Caki2 (cell line): ENCODE measurements at places on chromosomes 11 and 22. TPM values are rescaled to one million over a fixed set of nuclear protein-coding genes. Genes with fewer than 3 reads are reported as not detected.
A peak's percentile ranks its signal among the peaks of the same experiment; 100 is the strongest.

DNA sequence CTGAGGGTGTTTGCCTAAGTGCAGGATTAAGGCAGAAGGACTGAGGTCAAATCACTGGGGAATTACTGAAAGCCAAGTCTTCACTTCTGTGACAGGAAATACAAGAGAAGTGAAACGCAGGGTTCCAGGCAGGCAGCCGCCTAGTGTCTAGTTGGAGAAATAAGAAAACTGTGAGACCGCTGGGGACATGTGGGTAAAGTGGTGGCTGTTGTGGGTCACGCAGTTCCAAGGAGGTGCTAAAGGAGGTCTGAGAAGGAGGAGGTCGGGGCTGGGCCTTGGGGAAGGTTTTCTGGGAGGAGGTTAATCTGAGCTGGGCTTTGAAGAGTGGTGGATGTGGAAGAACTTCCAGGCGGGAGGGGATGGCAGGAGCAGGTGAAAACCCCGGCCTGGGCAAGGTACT is 11.2 kb downstream of the MCM5 start:
- no peak for DNase-seq

GRCh38 chr11:5364214-5364613 is 12.9 kb downstream of the OR51B6 start:
- no peak for DNase-seq

DNA sequence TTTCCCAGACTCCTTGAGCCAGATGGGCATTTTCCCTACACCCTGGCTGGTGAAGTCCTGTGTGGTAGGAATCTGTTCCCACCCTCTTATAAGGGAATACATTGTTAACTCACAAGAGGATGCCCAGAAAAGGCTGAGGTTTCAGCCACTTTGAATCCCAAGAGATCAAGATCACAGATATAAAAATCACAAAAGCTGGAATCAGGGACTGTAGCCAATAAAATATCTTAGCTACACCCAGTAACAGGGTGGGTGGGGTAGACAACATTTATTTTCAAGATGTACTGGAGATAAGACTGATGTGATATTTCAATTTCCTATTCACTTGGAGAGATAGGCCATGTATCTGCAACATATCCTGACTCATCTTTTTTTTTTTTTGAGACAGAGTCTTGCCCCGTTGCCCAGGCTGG is 50.3 kb downstream of the COPB1 start:
- DNase-seq = no peak

Gene LRRC32
- 0.46 and 1.3 TPM in 2 replicates for total RNA-seq

Gene C22orf31
- total RNA-seq = not detected in 2 replicates

Gene HBE1
- total RNA-seq = not detected in 2 replicates

DNA sequence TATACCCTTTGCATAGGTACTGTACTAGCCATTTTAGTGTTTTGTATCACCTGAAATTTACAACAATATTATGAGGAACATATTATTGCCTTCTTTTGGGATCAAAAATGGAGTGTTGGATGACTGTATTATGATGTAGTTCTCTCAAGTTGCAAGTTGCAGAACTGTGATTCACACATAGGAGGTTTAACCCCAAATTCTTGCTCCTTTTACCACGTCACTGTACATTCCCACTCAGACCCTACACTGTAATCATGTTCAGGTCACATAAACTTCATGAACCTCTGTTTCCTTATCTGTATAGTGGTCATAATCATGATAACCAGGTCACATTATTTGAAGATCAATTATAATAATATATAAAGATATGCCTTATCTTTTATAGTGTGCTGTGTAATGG is 925.1 kb upstream of the TENM4 start:
- no peak for DNase-seq

GRCh38 chr11:99687320-99687719 is 666.6 kb downstream of the CNTN5 start:
- no peak for DNase-seq

Gene SLC17A6
- not detected in 2 replicates for total RNA-seq

DNA sequence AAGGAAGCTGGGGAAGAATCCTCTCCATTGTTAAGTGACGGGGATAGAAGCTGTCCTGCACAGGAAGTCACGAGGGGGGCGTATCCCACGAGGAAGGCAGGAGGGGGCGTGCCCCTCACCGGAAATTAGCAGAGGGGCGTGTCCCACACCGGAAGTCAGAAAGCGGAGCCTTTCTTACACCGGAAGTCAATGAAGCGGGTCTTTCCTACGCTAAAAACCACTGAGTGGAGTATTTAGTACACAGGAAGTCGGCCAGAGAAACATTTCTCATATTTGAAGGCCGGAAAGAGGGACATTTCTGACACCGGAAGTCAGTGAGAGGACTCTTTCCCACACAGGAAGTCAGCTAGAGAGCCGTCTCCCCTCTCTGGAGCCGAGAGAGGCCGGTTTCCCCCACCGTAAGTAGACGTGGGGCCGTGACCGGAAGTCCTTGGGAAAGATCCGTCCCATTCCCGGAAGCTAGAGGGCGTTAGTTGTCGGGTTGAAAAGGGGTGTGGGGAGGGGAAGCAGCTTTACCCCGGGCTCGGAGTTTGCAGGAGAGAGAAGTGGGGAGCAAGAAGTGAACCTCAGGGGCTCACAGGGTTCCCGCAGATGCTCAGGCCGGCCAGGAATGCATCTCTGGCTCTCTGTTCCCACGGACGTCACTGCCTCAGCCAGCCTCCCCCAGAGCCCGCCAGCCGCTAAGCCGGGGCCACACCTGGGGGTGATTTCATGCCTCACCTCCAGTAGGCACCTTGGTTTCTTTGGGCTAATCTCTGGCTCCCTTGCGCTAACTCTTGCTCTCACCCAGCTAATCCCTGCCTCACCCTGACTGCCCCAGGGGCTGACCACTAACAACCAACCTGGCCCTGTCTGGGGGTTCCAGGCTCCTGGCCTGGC is 15.4 kb downstream of the MIAT start:
- DNase-seq = peak; percentile 98

Gene SLC37A2
- 1.9 TPM in 1 of 2 replicates, not detected in the other for total RNA-seq

- DNase-seq = no peak
Measured at GRCh38 chr22:17985606-17986005, 38.8 kb downstream of the MICAL3 start.

Gene CENPM
- total RNA-seq = 72.2 and 118 TPM in 2 replicates

GRCh38 chr11:63099555-63099954 is 44.5 kb downstream of the SLC22A24 start:
- DNase-seq = no peak

GRCh38 chr11:107836851-107837250 is 21.7 kb downstream of the SLC35F2 start:
- no peak for DNase-seq

DNA sequence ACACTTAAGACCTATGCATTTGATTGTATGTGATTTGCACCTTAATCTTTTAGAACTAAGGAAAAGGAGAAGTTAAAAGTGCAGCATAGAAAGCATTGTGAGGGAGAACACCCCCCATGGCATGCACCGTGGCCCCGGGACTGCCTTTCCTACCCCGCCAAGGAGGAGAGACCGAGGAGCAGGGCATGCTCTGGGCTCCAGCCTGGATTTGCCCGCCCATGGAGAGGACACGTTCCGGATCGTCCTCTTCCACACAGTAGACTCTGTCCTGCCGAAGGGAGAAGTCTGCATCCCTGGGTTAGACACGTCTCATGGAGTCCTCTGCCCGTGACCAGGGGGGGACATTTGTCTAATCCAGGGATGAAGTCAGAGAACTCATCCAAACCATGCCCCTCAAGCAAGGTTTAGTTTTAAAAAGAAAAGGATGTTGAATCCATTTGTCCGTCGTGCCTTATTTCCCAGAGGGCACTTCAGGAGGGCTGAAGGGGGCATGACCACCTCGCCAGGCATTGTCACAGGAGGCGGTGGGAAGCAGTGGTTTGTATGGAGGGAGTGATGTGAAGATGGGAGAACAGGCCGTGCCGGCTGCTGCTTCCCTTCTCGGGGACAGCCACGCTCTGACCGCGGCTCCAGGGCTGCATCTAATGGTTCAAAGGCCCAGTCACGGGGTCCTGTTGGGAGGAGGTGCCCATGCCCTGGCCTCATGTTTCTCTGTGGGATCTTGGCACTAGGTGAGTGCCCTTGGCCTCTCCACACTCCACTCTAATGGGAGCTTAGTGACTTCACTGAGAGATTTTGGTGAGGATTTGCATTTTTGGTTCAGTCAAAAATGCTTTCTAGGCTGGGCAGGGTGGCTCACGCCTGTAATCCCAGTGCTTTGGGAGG is 66.2 kb upstream of the GAL start:
- no peak for DNase-seq

DNA sequence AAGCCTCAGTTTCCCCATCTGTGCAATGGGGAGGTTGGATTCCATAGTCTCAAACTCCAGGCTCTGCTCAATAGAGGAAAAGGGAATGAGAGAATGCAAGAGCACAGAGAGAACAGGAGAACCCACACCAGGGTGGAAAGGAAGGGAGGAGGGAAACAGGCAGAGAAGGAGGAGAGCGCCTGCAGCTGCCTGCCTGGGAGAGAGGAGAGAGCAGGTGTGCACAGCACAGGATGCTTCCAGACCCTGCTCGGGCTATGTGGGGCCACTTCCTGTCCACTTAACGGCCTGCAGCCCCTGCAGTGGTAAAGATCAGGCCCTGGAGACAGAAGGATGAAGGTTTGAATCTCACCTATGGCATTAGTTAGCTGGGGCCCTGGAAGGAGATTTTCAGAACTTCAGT is 12.3 kb downstream of the LRRC32 start:
- no peak for DNase-seq

DNA sequence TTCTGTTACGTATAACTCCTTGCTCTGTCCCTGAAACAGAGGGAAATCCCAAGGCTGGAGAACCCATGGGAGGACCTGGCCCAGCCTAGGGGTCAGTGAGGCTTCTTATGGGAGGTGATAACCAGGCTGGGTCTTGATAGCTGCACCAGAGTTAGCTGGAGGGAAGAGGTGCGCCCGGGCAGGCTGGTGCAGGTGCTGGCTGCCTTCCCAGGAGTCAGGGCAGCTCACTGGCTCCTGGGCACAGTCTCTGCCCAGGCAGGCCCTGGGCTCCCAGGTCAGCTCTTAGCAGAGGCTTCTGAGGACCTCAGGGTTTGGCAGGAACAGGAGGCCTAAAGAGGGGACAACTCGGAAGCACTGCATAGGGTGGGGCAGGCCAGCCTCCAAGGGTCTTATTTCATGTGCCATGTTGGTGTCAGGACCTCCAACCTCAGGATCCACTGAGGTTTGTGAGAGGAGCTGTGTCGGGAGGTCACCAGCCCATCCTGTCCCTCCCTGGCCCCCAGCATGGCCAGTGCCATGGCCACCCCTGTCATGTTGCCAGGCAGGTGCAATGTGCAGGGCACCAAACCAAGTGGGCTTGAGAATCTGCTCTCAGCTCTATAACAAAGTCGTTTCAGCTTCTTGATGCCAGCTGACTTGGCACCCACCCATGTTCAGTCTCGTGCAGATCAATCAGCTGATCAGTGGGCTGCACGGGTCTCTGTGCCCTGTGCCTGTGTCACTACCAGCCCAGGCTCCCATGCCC is 20.5 kb upstream of the CELSR1 start:
- DNase-seq = no peak

Gene LIN7C
- total RNA-seq = 11.9 and 15.5 TPM in 2 replicates

Gene KLHDC7B
- not detected in 2 replicates for total RNA-seq

Gene OR52E8
- total RNA-seq = not detected in 2 replicates

- peak; percentile 46 for DNase-seq
Measured at GRCh38 chr11:63767565-63768236, 874 bp downstream of the ZFTA start.

DNA sequence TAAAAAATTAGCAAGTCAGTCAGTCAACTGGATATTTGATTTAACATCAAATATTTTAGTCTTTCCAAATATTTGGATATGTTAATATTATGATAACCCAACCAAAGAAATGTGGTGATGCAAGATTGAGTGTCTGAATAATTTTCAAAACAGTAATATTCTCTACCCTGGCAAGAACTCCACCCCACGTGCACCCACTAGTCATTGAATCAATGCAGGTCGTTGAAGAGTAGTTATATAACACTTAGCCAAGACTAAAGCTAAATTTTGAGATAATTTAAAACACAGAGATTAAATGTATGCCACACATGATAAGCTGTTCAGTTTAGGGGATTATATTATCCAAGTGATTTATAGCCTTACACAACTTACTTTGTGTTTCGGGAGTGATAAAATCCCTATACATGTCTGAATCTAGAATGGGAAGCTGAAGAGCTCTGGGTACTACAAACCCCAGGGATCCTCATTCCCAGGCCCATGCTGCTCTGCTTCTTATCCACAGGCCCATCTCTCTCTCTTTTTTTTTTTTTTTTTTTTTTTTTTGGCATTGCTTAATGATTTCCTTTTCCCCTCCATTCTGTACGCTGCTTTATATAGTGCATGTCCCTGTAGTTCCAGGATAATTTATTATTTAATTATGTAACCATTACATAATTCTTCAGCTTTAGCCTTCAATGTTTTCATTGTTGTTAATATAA is 392.9 kb downstream of the NTM start:
- DNase-seq = no peak

GRCh38 chr11:123449436-123449835 is 19.4 kb downstream of the GRAMD1B start:
- no peak for DNase-seq

DNA sequence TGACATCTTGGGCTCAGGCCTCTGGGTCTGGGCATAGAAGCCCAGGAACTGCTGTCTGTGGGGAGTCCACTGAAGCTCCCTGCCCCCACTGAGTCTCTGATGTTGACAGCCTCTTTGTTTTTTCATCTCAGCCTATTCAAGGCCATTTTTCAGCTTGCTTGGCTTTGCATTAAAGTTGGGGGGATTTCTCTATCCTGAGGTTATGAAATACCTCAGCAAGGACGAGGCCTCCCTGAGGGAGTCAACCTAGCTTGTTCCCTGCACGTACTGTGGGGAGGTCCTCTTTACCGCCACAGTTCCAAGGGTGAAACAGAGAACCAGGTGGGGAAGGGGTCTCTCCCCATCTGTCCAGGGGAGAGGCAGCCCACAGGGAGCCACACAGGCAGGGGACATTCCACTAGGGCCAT is 8.4 kb downstream of the KCNQ1OT1 start:
- DNase-seq = no peak

DNA sequence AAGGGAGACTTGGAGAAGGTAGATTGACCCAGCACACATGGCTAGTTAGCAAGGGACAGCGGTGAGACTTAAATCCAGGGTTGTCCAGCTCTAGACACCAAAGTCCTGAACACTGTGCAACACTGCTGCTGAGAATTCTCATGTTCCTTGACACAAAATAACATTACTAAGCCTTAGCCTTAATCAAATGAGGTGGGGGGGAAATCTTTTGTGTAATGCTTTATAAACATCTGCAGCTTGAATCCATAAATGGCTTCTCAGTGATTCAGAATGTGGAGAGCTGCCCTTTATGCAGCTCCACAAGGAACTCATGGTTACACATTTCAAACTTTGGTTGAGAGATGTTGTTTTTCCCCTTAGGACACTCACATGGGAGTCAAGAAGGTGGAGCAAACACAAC is 80.0 kb downstream of the CD44 start:
- DNase-seq = no peak

DNA sequence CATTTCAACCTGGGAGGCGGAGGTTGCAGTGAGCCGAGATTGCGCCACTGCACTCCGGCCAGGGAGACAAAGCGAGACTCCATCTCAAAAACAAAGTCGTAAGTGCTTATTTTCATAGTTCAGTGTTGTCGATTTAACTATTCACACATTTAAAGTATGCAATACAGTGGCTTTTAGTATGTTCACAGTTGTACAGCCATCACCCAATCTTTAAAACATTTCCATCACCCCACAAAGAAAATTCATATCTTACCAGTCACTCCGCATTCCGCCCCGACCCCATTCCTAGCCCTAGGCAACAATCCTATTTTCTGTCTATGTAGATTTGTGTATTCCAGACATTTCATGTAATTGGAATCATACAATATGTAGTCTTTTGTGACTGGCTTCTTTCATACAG is 11.9 kb downstream of the IPO7 start:
- no peak for DNase-seq
